ENCODE measurements at places on chromosomes 1 and 21.

DNA sequence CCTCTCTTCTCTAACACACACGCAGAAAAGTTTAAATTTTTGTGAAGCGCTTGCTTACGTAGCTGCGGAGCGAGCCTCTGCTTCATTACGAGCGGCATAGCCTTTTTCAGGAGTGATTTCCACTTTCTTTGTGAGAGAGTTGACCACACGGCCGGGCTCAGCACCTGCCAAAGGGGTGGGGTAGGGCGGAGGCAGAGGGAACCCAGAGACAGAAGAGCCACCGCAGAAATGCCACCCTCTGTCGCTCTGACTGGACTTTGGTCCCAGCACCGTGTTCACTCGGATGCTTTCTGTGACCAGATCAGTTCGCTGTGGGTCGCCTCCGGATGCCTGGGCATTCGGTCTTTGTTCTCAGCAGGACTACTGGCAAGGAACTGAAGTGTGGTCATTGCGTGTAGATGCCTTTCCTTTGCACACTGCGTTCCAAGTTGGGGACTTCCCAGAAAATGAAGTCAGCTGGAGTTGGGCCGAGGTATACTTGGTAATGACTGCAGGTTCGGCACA lies 883 bp downstream of the CHODL start:
- DNase-seq: no peak

GRCh38 chr1:71787699-71788098 lies 494.6 kb downstream of the NEGR1 start:
- no peak for DNase-seq

GRCh38 chr1:145716641-145717345 lies 2.5 kb upstream of the CD160 start:
- DNase-seq: no peak

- no peak for DNase-seq
These were observed 27.2 kb downstream of the MCOLN2 start for GRCh38 chr1:84969489-84970250.

- DNase-seq: no peak
These were observed 229.5 kb downstream of the TRABD2B start for GRCh38 chr1:47767741-47768100.

GRCh38 chr1:172354291-172355274 lies 65.9 kb upstream of the C1orf105 start:
- DNase-seq: no peak

DNA sequence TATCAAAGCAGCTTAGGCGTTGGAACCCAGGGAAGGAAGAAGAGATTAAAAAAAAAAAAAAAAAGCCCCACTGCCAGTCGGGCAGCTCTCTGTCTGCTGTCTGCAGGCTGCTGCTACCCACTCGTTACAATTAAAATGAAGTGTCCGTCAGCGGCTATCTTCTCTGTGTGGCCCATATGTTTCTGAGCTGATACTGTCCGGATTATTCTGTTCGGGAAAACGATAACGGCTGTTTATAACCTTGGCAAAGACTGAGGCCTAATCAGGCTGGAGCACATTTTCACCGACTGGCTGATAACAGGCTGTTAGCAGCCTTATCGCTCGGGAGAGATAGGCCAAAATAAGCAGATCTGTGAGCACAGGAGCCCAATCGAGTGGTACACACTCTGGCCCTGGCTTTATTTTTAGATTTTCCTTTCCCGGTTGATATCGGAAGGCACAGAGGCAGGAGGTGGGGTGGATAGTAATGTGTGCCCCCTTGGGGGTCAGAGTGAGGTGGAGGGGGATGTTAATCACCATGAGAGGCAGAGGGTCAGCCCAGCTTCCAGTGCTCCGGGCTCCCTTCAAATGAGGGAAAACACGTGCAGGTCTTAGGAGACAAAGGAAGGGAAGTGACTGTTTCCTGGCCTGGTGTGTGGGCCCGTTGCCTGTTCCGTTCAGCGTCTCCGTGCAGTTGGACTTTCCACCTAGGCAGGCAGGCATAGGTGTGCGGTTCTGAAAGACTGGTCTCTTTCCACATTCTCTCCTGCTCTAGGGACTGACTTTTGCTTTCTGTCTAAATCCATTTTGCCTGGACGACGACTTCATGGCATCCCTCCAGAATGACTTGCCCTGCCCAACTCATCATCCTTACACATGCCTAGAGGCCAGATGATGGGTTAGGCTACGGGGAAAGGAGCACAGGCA lies 153.4 kb downstream of the PBX1 start:
- DNase-seq: no peak

- no peak for DNase-seq
These were observed 147.3 kb upstream of the VAMP3 start for GRCh38 chr1:7623842-7624241.

- DNase-seq: no peak
These were observed 25.5 kb upstream of the C1orf159 start for GRCh38 chr1:1141244-1141910.

DNA sequence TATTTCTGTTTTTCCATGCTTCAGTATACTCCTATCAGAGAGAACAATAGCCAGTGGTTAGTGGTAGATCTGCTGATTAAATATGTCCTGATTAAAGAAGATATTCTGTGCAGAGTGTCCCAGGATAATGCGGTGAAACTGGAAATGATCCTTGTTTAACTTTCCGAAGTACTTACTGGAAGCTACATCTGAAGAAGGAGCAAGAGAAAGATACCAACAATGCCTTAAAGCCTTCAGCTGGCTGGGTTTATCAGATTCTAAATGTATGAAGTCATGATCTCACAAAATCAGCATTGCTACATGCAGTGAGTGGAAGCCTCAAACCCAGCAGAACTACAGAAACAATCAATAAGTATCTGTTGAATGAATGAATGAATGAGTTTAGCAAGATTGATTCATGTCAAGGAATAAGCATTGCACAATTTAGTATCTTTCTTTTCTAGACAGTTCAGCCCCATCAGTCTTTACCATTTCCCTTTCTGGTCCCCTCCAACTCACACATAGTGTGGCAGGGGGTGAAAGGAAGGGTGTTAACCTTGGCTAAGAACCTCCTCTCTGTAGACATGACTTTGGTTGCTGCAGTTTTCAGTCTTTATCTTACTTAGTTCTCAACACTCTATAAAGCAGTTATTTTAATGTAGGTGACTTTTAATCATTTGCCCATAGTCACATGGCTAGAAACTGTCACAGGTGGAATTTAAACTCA lies 24.7 kb upstream of the DNASE2B start:
- no peak for DNase-seq

DNA sequence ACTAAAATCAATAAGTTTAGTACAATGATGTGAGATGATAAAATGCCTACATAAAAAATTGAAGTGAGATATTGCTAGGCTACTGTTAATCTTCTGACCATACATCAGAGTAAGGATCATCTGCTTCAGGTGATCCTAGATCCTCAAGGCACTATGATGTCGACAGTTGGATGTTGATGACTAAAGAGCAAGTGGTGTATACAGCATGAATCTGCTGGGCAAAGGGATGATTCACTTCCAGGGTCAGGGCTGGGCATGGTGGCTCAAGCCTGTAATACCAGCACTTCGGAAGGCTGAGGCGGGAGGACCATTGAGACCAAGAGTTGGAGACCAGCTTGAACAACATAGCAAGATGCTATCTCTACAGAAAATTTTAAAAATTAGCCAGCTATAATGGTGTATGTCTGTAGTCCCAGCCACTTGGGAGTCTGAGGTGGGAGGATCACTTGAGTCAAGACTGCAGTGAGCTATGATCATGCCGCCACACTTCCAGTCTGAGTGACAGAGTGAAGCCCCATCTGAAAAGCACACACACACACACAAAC lies 24.6 kb downstream of the NUF2 start:
- no peak for DNase-seq

- no peak for DNase-seq
These were observed 82.1 kb downstream of the ROR1 start for GRCh38 chr1:63855942-63856341.

- peak; percentile 59 for DNase-seq
These were observed 440 bp downstream of the PIGP start for GRCh38 chr21:37072274-37072987.

DNA sequence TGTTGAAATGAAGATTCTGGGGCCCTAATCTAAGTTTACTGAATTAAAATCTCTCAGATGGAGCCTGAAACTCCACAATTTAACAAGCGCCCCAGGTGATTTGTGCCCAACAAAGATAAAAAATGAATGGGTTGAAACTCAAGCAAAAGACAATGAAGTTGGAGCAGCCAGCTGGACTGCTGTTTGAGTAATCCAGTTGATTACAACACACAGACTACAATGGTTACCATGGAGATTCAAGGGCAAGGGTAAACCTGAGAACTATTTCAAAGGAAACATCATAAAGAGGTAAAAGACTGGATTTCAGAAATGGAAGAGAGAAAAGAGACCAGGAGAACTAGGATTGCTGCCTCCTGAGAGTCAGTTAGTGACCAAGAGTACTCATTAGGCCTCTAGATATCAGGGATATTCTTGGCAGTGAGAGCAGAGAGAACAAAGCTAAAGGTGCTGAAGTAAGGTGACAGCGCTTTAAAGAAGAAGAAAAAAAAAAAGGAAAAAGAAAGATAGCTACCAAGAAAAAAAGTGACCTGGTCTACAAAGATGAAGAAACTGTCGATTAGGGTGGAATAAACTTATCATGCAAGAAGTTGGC lies 44.5 kb downstream of the LRRC53 start:
- no peak for DNase-seq

DNA sequence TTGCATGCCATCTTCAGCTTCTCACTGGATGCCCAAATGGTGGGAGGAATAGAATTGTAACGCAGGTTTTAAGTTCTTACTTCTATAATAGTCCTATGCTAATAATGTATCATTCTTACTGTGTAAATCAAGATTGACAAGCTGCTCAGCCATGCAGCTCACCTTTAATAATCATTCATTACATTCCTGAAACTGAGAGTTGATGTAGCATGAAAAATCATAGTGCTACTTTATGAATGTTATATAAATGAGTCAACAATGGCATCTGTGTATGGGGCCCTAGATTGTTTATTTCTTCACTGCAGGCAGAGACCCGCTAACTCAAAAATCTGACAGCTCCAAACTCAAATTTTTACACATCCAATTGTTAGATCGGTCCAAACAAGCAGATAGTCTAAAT lies 34.4 kb downstream of the FH start:
- DNase-seq: no peak

GRCh38 chr1:3225661-3226060 lies 156.7 kb downstream of the PRDM16 start:
- no peak for DNase-seq

- no peak for DNase-seq
These were observed 87.7 kb upstream of the COL6A1 start for GRCh38 chr21:45893740-45894449.

- peak; percentile 77 for DNase-seq
These were observed at the start of gene ADAR for GRCh38 chr1:154607609-154608396. TSS of gene ADAR (minus strand) at chr1:154608186. CDS start at chr1:154608006, 180 bp downstream.

- DNase-seq: no peak
These were observed 280.8 kb downstream of the SPATA17 start for GRCh38 chr1:217911908-217912307.

DNA sequence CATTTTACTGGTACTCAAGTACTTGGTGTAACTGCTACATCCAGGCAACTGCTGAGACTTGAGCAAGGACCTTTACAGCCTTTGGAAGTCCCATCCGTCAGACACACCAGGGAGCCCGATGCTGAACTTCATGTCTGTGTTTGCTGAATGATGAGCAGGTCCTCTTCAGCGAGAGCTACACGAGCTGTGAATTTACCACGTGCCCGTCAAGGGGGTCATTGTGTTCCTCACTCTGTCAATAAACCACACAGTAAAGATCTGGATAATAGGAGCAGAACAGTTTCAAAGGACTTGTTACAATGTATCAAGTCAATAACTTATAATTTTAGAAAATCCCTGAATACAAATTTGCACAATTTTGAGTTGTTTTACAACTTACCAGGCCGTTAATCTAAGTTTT lies 427.2 kb downstream of the KIF26B start:
- no peak for DNase-seq

GRCh38 chr1:204219971-204220616 lies 6.3 kb upstream of the GOLT1A start:
- no peak for DNase-seq

GRCh38 chr1:248618878-248619277 lies 16.0 kb downstream of the OR2T11 start:
- DNase-seq: peak; percentile 34

DNA sequence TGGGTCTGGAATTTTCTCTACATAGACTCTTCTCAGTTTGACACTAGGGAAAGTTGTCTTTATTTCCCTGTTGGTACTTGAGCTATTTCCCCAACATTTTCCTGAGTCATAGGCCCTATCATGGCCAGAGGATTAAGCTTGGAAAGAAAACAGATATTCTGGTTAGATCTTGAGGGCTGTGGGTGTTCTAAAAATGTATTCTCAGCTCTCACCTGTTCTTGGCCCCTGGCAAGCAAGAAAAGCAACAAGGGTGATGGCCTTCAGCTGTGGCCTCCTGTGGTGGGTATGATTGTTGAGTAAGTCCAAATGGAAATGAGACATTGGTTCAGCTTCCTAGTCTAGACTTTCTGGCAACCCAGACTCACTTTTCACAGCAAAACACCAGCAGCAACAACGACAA lies 17.4 kb upstream of the LCE3A start:
- no peak for DNase-seq

- no peak for DNase-seq
These were observed 24.8 kb downstream of the SLC19A1 start for GRCh38 chr21:45517249-45518065.

DNA sequence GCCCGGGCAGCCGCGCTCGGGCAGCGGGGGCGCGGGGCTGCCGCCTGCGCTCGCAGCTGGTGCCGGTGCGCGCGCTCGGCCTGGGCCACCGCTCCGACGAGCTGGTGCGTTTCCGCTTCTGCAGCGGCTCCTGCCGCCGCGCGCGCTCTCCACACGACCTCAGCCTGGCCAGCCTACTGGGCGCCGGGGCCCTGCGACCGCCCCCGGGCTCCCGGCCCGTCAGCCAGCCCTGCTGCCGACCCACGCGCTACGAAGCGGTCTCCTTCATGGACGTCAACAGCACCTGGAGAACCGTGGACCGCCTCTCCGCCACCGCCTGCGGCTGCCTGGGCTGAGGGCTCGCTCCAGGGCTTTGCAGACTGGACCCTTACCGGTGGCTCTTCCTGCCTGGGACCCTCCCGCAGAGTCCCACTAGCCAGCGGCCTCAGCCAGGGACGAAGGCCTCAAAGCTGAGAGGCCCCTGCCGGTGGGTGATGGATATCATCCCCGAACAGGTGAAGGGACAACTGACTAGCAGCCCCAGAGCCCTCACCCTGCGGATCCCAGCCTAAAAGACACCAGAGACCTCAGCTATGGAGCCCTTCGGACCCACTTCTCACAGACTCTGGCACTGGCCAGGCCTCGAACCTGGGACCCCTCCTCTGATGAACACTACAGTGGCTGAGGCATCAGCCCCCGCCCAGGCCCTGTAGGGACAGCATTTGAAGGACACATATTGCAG lies 3.0 kb downstream of the ARTN start:
- DNase-seq: no peak

GRCh38 chr1:1199961-1200875 lies 6.2 kb downstream of the TNFRSF18 start:
- DNase-seq: no peak

DNA sequence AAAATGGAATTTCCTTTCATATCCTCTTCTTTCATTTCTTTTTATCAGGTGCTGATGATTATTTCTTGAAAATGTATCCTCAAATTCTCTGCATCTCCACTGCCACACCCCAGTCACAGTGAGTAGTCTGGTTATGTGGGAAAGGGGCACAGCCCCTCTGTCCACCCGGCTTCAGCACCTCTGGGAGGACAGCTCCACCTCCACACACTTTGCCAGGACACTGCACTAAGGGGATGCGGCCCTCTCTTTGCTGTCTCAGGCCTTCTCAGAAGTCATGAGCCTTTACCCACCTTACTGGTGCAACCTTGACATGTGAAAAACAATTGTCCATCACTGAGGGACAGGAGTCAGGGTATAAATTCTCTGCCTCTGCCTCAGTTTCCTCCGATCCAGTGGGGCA lies 433.1 kb downstream of the PCP4 start:
- DNase-seq: no peak

Data from stimulated activated CD4-positive, alpha-beta T cell treated with anti-CD3 and anti-CD28 coated beads, Interleukin-15, amount 100 ng/mL, for 1 hour (primary cell).